Left hindlimb (tissue), 1 donor: ENCODE measurements at places on chromosomes 7 and 10.

DNA sequence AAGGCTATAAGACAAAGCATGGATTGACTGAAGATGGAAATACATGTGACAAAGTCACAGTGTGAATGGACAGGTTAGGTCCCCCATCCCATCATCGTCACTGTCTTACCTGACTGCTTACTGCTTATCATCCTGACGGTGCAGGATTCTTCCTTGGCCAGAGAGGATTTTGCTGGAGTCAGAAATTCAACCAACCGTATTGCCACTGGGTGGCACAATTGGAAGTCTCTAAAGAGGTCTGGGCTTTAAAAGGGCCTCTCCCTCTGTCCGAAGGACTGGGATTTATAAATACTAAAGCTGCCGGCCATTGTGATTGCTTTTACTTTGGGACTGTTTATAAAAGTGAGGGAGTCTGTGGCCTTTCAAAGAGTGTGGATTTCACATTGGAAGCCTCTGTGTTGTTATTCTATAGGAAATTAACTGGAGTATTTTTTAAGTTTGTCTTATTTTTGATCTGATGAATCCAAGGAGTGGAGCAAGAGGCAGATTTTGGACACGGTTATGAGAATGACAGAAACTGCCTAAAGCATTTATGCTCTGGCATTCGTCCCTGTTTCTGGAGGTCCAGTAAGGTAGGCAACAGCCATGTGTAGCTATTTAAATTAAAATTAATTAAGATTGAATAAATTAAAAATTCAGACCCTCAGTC lies 113.3 kb upstream of the CREB5 start:
- DNase-seq = no peak

DNA sequence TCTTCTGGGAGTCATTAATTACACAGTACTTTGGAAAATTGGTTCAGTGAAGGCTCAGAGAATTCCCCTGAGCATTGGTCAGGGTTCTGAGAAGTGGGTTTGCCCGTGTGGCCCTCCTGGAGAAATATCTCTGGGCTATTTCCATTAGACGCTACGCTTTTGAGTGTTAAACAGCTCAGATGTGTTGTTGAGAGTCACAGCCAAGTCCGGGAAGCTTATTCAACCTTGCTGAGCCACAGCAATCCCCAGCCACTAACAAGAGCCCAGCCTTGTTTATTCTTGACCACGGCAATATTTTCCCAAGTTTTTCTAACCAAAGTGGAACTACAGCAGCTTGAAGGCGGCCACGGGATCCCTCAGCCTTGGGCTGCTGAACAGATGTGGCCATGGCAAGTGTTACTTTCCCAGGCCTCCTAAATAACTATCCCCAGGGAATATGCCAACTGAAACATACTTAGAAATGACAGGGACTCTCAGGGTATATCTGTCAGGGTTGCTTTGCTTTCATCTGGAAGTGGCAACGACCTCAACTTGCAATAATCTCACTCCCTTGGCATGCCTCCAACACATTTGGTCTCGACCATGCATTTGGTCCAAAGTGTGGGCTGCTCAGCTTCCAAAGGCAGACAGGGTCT lies 214.7 kb downstream of the EMX2 start:
- peak; percentile 55 for DNase-seq

DNA sequence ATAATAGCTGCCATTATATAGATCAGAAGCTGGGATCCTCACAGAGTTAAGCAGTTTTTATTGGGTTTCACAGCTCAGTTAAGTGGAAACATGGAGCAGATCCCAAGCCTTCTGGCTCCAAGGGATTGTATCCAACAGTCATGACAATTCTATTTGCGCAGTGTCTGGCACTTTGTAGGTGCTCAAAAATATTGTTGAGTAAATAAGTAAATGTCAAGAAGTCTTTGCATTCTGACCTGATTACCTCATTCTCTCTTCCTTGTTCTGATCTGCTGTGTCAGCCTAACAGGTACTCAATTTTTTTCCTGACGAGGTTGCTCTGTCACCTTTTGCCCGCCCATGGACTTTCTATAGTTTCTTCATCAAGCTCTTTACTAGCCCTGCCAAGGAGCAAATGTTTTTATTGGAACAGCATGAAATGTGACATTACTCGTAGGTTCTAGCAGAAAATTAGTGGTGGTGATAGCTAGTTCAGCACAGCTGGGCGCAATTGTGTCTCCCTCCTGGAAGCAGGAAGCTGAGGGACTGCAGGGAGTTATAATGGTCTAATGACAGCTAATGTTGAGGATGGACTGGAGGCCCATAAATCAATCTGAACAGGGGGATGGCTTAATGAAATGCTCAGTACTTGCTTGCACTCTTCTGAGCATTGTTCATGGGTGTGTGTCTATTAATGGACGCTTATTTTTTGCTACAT lies 680.2 kb downstream of the CCSER2 start:
- no peak for DNase-seq

DNA sequence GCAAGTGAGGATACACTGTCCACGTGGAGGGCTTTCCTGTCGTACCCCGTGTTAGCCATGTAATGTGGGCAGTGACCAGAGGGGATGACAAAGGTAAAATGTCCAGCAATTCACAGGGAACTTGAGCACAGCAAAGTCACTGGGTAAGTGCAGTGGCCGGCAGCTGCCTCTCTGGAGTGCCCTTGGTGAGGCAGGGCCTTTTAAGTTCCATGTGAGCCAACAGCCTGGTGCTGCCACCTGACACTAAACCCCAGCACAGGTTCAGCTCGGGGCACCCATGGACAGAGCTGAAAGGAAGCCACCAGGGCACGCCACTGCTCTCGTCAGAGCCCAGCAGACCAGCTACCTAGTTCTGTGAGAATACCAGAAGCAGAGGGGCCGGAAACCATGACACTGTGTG lies 168.3 kb downstream of the PRKAG2 start:
- no peak for DNase-seq

DNA sequence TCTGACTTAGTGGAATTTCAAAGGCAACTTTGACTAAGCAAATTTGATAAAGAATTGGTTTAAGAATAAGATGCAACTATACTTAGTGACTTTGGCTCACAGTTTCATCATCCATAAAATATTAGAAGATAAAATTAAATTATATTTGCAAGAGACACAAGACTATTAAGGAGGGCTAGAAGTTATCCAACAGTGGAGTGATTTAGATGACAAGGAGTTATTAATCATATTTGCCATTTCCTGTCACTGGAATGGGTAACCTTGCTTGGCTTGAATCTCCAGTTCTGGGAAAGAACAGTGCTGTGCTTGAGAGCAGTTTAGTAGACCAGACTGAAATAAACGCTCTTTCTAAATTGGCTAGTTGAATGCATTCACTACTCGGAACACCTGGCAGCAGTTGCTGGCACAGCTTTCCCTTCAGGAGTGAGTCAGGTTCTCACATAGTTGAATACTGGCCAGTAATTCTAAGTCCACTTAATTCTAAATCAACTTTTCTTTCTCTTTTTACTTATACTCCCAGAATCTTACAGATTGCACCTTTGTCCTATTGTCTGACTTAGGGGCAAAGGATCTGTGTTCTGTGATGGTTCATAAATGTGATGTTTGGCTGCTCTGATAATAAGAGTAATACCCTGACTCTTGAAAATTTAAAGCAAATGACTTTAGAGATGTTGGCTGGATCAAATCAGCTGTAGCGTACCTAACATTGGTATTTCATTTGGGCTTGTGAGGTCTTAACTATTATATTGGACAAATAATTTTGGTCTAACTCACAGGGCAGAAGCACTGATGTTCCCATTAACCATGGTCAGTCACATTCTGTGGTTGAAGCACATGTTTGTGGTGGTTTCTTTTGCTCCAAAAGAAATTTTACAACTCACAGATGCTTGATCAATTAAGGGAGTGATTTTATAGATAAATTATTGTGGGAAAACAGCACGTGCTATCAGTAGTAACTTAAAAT lies 16.6 kb downstream of the STMP1 start:
- DNase-seq = peak; percentile 74

DNA sequence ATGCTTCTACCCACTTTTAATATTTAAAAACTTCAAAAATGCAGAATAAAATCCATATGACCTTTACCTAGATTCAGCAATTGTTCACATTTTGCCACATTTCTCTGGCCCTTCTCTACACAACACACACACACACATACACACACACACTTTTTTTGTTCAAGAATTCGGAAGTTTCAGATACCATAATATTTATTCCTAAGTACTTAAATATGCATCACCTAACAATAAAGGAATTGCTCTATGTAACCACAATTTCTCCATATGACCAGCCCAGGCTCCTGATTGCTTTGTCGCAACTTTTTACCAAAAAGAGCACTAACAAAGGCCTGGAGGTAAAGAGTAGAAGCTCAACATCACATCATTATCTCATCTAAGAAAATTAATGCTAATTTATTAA lies 106.6 kb downstream of the FAS start:
- no peak for DNase-seq

DNA sequence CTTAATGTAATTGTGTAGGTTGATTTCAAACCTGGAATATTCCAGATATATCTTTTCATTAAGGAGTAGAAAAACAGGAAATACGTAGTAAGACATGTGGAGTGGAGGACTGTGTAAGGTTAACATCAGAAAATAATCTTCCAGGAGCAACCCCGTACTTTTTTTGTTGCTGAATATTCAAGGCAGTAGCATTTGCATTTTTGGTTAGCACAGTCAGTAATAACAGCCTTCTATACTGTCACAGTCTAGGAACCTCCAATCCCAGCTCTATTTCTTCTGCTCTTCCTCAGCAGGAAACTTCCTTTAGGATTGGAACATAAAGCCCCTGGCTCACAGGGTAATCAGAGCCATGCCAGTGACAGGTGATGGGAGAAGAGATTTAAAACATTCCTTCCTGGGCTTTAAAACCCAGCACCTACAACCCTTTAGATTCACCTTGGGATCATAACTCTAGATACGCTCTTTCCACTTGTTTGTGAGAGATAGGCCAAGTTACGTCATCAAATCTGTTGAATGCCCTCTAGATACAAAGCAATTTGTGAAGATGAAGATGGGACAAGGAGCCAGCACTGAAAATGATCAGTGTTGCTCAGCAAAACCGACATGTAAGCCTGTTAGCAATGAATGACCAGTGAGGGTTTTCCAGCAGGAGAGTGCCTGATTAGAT lies 248.5 kb upstream of the NPY start:
- no peak for DNase-seq

DNA sequence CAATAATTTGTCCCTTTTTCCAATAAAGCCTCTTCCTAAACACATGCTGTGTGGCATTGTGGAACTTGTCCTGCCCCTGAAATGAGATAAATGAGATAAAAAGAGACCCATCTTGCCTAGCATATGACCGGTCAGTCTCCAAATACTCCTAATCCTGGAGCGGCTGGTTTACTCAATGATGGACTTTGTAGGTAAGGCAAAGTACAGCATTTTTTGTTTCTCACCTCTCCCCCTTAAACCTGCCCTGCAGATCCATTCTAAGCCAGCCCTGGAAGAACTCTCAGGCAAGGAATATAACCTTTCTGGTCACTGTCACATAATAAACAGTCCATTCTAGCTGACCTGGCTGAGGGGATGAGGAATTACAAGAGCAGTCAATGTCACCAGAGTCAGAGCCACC lies 110.7 kb downstream of the C1GALT1 start:
- no peak for DNase-seq

- DNase-seq = no peak
These were observed 78.8 kb upstream of the MDFIC start for GRCh38 chr7:114843102-114843501.

DNA sequence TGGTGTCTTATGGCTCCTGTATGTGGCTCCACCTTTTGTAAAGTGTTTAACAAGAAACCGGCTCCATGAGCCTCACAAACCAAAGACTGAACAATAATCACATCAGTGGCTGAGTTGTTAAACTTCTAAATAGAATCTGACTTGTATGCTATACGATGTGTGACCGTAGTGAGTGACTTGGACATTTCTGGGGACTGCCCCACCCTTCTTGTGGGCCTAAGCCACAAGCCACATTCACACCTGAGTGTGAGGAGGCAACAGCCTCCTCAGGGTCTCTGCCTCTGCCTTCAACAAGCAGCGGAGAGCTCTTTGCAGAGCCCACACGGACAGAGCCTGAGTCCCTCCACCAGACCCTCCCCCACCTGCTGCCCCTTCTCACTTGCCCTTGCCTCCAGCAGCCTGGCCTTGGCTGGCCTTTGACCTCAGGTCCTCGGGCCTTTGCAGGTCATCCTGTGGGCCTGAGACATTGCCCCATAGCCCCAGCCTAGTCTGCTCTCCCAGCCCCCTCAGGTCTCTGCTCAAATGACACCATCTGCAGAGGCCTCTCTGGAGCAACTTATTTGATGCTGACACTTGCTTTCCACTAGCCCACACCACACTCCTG lies 156.8 kb upstream of the TNS3 start:
- DNase-seq = no peak

GRCh38 chr7:130841416-130841815 lies 107.4 kb upstream of the KLF14 start:
- no peak for DNase-seq

DNA sequence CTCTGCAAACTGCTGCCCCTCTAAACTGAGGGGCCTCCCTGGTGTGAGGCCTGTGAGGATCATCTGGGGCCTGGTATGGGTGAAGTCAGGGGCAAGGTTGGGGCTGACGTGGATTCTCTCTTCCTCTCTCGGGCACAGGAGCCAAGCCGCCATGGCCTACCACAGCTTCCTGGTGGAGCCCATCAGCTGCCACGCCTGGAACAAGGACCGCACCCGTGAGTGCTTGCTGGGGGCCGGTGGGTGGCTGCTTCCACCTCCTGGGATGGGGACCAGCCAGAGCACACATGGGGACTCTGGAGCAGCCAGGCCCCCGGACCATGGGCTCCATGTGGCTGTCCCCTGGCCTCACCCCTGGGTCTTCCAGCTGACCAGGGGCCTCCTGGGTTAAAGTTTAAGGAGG lies 11.0 kb downstream of the ARPC1B start:
- no peak for DNase-seq

- DNase-seq = no peak
These were observed 14.2 kb upstream of the POR start for GRCh38 chr7:75900617-75901315.

DNA sequence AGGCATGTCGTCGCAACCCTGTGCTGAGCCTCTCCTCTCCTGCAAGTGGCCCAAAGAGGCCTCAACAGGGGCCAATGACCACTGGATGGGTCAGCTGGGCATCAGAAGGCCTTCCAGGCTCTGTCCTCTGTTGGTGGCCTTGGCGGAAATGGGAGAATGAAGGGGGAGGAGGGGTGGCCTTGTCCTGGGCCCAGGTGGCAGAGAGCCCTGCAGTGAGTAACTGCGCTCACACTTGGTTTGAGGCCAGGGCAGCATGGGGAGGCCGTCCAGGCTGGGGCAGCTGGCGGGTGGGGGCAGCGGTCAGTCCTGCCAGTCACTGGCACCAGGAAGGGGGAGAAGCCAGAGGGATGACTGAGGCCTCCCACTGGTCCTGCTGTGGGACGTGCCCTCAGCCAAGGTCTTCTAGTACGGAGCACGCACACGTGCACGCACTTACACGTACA lies 59.8 kb downstream of the LHPP start:
- no peak for DNase-seq

- no peak for DNase-seq
These were observed 7.6 kb downstream of the ZNF511 start for GRCh38 chr10:133316266-133316665.

DNA sequence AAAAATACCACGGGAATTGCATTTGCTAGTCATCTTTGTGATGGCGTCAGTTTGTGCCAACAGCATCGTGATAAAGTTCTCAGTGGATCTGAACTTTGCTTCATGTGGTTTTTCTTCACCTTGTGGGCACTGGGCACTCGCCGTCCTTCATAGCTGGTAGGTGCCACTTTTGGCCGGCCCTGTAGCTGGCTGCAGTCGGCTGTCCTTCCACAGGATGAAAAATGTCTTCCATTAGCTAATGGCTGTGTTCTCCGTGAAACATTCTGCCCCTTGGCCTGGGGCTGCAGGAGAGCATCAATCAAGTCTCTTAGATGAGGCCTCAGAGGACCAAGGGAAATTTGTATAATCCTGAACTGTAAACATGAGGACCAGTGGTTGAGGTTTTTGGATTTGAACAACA lies 145.3 kb downstream of the DYNC1I1 start:
- DNase-seq = no peak

GRCh38 chr7:25515633-25516275 lies 287.5 kb upstream of the NPVF start:
- no peak for DNase-seq
